ENCODE measurements at places on chromosomes 4 and X.

GRCh38 chrX:132394591-132394990 lies 94.2 kb downstream of the MBNL3 start:
- no peak for DNase-seq

GRCh38 chrX:9122519-9123245 lies 88.8 kb upstream of the FAM9B start:
- DNase-seq: peak; percentile 69

DNA sequence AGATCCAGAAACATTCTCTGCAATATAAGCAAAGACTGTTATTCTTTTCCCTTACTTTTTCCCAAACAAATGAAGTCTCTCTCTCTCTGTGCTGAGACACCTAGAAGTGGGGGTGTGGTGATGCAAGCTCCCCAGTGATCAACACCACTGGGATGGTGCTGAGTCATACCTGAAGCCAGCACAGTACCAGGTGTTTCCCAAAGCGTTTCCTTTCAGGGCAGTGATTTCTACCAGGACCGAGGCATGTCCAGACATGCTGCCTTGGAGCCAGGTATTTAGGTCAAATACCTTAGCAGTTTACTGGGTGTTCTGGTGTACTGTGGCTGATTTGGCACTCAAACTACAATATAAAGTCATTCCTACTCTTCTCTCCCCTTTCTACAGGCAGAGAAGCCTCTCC lies 726.5 kb downstream of the FAM133A start:
- no peak for DNase-seq

GRCh38 chr4:76720121-76720520 lies 177.8 kb downstream of the SOWAHB start:
- no peak for DNase-seq

DNA sequence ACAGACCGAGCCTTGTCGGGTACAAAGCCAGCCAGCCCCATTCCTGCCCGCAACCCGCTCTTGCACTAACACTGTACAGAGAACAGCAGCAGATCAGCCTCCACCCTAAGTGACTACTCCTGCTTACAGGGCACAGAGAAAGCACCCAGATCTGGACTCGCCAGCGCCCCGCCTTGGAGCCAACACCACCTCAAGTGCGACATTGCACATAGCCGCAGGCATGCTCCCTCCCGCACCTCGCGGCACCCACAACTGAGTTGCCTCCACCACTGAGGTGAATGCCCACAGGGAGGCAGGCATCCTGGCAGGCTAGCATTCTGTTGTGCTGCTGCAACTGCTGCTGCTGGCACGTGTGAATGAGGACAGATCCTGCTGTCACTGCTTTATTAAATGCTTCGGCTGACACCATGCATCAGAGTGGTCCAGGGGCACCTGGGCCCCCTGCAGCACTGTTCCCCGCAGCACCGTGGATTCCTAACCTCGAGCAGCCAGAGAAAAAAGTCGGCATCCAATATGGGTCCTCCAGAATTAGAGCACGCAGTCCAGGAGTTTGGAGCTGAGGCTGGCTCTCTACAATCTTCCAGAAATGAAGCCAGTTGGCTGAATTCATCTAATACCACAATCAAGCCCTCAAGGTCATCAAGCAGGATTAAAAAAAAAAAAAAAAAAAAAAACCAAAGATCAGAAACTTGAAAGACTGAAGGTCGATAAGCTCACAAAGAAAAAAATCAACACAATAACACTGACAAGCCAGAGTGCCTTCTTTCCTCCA lies 352.9 kb downstream of the GASK1B start:
- DNase-seq: no peak

DNA sequence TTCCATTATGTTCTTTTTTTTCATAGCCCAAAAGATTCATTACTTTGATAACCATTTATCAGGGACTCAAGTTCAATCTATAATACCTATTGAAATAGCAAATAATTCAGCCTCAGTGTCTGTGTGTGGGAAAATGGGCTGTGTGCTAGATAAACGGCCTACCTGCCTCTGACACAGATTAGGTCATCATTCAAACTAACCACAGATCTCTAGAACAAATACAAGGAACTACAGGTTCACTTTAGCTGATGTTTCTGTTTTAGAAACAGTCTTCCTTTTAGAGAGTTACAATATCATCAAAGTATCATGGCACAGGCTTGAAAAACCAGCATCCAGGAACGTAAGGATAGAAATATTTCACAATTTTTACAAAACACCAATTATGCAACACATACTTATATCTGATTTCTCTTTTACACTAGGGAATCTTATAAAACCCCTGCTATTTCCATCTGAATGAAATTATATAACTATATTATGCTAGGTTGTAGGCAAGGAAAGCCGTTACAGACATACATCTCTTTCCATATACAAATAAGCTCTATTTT lies 56.6 kb upstream of the MAB21L2 start:
- DNase-seq: no peak

Measured in fibroblast of skin of back (primary cell).